ENCODE measurements at places on chromosomes 4 and X.

DNA sequence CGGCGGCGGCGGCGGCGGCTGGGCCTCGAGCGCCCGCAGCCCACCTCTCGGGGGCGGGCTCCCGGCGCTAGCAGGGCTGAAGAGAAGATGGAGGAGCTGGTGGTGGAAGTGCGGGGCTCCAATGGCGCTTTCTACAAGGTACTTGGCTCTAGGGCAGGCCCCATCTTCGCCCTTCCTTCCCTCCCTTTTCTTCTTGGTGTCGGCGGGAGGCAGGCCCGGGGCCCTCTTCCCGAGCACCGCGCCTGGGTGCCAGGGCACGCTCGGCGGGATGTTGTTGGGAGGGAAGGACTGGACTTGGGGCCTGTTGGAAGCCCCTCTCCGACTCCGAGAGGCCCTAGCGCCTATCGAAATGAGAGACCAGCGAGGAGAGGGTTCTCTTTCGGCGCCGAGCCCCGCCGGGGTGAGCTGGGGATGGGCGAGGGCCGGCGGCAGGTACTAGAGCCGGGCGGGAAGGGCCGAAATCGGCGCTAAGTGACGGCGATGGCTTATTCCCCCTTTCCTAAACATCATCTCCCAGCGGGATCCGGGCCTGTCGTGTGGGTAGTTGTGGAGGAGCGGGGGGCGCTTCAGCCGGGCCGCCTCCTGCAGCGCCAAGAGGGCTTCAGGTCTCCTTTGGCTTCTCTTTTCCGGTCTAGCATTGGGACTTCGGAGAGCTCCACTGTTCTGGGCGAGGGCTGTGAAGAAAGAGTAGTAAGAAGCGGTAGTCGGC is 528 bp downstream of the FMR1 start:
- H3K4me1 ChIP-seq, result no peaks in the 10 kb centered on the region
- no peaks in the 10 kb centered on the region for H3K27me3 ChIP-seq
- H3K36me3 ChIP-seq, result no peaks in the 10 kb centered on the region
- peak; percentile 21 for ATAC-seq
- peak overlapping the region; percentile 85 for H3K27ac ChIP-seq

- no peaks in the 10 kb centered on the region for H3K27me3 ChIP-seq
- H3K4me3 ChIP-seq, result no peak overlapping the region
- no peak overlapping the region for H3K27ac ChIP-seq
- no peaks in the 10 kb centered on the region for H3K36me3 ChIP-seq
These were observed 93.6 kb upstream of the NAP1L5 start for GRCh38 chr4:88791274-88791673.

GRCh38 chrX:39814391-39814790 is 283.4 kb downstream of the BCOR start:
- H3K27me3 ChIP-seq, result no peaks in the 10 kb centered on the region
- ATAC-seq, result no peak
- peaks cover 19% of the 10 kb centered on the region for H3K4me1 ChIP-seq
- no peak overlapping the region for H3K4me3 ChIP-seq
- no peaks in the 10 kb centered on the region for H3K36me3 ChIP-seq

DNA sequence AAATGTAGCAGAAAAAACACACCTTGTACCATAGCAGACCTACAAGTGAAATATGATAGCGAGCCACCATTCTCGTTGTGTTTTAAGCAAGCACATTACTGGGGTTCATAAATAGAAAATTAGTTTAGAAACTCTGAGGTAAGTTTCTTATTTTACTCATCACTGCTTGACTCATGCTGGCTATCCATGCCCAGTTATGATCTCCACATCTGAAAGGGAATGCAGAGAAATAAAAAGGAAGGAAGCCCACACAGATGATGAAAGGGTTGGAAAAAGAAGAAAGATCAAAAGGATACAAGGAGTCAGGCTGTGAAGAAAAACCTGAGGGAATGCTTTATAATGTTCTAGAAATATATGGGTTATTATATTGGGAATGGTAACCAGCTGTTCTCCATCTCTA is 54.5 kb downstream of the CAMK2D start:
- no peak overlapping the region for H3K27ac ChIP-seq
- H3K36me3 ChIP-seq, result no peaks in the 10 kb centered on the region
- no peak overlapping the region for H3K4me3 ChIP-seq
- H3K27me3 ChIP-seq, result no peaks in the 10 kb centered on the region
- H3K4me1 ChIP-seq, result no peaks in the 10 kb centered on the region
- ATAC-seq, result no peak

- no peak for ATAC-seq
- H3K36me3 ChIP-seq, result no peaks in the 10 kb centered on the region
- no peak within 1 kb of the TSS for H3K27ac ChIP-seq
These were observed at the start of gene CLDN34 for GRCh38 chrX:9966775-9967408. Gene CLDN34 (plus strand): TSS chrX:9967358. CDS start chrX:9967358, 0 bp downstream.

- no peaks in the 10 kb centered on the region for H3K36me3 ChIP-seq
- ATAC-seq, result no peak
- H3K4me1 ChIP-seq, result no peaks in the 10 kb centered on the region
- no peak overlapping the region for H3K4me3 ChIP-seq
- H3K27ac ChIP-seq, result no peak overlapping the region
These were observed 289.8 kb upstream of the CLNK start for GRCh38 chr4:10974371-10974770.

- H3K27me3 ChIP-seq, result peaks cover 93% of the 10 kb centered on the region
- H3K4me3 ChIP-seq, result no peak overlapping the region
- peaks cover 26% of the 10 kb centered on the region for H3K4me1 ChIP-seq
- no peak overlapping the region for H3K27ac ChIP-seq
These were observed 157.7 kb downstream of the CHIC2 start for GRCh38 chr4:53906606-53907190.

DNA sequence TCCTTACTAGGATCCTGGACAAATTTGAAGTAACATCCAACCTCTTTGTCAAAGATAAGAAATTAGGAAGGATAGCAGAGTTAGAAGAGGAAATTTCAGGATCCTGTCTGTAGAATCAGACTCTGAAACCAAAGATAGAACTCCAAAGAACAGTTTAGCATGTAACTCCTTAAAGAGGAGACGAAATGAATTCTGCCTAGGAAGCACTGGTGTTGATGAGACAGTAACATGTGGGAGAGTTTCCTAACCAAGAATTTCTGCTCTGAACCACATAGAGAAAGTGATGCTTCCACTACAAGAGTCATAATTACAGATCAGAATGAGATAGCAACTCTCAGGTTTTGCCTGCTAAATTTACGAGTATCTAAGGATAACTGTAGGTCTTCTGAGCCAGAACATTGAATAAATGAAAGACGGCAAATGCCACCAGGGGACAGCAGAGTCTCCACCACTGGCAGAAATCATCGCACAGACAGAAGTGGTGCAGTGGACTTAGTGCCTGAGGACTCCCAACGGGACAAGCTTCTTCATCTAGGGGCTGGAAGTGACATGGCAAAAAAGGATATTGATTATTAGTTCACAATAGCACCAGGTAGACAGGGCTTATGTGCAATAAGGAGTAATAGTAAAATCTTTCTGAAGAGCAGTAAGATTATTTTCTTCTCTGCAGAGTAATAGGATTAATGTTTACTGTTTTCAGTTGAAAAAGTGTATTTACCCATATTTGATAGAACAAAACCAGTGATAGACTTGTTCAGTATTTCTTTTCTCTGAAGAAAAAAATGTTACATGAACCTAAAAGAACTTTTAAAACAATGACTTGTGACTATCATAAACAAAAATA is 6.7 kb upstream of the PPID start:
- no peak overlapping the region for H3K27ac ChIP-seq
- H3K27me3 ChIP-seq, result no peaks in the 10 kb centered on the region
- H3K4me3 ChIP-seq, result no peak overlapping the region
- no peaks in the 10 kb centered on the region for H3K36me3 ChIP-seq

DNA sequence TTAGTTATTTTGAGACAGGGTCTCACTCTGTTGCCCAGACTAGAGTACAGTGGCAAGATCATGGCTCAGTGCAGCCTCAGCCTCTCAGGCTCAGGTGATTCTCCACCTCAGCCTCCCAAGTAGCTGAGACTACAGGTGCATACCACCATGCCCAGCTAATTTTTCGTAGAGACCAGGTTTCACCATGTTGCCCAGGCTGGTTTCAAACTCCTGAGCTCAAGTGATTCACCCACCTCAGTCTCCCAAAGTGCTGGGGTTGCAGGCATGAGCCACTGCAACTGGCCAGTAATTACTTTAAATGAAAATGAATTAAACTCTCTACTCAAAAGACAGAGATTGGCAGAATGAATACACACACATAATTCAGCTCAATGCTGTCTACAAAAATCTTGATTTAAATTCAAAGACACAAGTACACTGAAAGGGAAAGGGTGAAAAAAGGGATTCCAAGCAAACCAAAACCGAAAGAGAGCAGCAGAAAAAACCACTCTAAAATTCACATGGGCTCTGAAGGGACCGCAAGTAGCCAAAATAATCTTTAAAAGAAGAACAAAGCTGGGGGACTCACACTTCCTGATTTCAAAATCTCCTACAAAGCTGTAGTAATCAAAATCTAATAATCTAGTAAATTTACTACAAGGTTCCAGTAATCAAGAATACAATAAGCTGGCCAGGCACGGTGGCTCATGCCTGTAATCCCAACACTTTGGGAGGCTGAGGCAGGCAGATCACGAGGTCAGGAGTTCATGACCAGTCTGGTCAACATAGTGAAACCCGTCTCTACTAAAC is 11.8 kb upstream of the SPON2 start:
- H3K4me1 ChIP-seq, result no peaks in the 10 kb centered on the region
- H3K27ac ChIP-seq, result peak overlapping the region; percentile 9
- H3K4me3 ChIP-seq, result no peak overlapping the region

GRCh38 chr4:153268295-153268694 is 64.1 kb downstream of the TRIM2 start:
- peak overlapping the region; percentile 53 for H3K27ac ChIP-seq
- H3K4me3 ChIP-seq, result no peak overlapping the region
- H3K27me3 ChIP-seq, result no peaks in the 10 kb centered on the region
